ENCODE measurements at places on chromosomes 2 and 18. TPM values are rescaled to one million over a fixed set of nuclear protein-coding genes. Genes with fewer than 3 reads are reported as not detected.
A peak's percentile ranks its signal among the peaks of the same experiment; 100 is the strongest.

GRCh38 chr2:209942936-209943605 lies 59.4 kb upstream of the RPE start:
- H3K27me3 ChIP-seq, result peaks cover 10% of the 10 kb centered on the region
- no peaks in the 10 kb centered on the region for H3K36me3 ChIP-seq
- no peak overlapping the region for H3K27ac ChIP-seq
- H3K4me3 ChIP-seq, result no peak overlapping the region

GRCh38 chr2:143719406-143719805 lies 590.2 kb downstream of the ARHGAP15 start:
- DNase-seq, result no peak
- H3K27me3 ChIP-seq, result no peaks in the 10 kb centered on the region
- H3K36me3 ChIP-seq, result peaks cover 29% of the 10 kb centered on the region

- no peaks in the 10 kb centered on the region for H3K36me3 ChIP-seq
- peaks cover 10% of the 10 kb centered on the region for H3K4me1 ChIP-seq
These were observed 53.6 kb downstream of the ACVR1 start for GRCh38 chr2:157822533-157822932.

GRCh38 chr18:64244571-64244970 lies 95.7 kb upstream of the LINC00305 start:
- no peaks in the 10 kb centered on the region for H3K36me3 ChIP-seq
- H3K27ac ChIP-seq, result no peak overlapping the region
- H3K4me3 ChIP-seq, result no peak overlapping the region
- no peaks in the 10 kb centered on the region for H3K27me3 ChIP-seq

DNA sequence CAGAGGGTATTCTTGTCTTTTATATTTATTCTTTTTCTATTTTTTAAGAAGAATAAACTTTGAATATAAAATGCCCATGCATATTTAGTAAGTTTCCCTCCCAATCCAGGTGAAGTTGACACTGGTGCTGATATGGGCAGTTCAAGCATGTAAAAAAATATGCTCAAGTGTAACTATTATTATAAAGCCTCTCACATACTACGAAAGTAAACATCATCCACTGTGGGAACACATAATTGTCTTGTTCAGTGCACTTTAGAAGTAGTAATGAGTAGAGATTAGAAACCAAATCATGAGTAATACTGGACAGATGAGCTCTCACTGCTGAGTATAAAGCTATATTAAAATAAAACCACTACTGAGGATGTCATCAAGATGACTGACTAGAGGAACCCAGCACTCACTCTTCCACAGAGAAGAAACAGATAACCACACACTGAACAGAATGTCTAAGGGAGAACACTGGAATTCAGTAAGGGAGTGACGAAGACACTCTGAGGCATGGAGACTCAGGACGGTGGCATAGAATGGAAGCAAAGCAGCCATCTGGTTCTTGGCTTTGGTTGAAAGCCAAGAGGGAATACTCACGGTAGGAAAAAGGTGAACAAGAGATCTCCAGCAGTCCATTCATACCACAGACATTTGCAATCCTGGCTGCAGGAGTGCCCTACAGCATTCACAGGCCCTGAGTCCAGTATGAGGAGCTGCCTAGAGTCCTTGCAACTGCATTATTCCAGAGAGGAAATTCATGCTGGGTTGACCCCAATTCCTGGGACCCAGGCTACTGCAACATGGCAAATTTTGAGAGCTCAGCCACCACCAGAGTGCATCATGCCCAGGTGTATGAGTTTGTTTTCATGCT lies 9.5 kb upstream of the FAM110C start:
- no peak for DNase-seq
- peaks cover 14% of the 10 kb centered on the region for H3K27me3 ChIP-seq
- H3K4me3 ChIP-seq, result no peak overlapping the region
- H3K27ac ChIP-seq, result no peak overlapping the region

TMEM214 gene
- total RNA-seq, result 132 TPM

- no peak for DNase-seq
- peaks cover 7% of the 10 kb centered on the region for H3K27me3 ChIP-seq
- H3K4me1 ChIP-seq, result peaks cover 30% of the 10 kb centered on the region
- no peaks in the 10 kb centered on the region for H3K36me3 ChIP-seq
- peak overlapping the region; percentile 74 for H3K27ac ChIP-seq
- peak overlapping the region; percentile 47 for H3K4me3 ChIP-seq
These were observed 69.0 kb upstream of the ZCCHC2 start for GRCh38 chr18:62453864-62454263.

DNA sequence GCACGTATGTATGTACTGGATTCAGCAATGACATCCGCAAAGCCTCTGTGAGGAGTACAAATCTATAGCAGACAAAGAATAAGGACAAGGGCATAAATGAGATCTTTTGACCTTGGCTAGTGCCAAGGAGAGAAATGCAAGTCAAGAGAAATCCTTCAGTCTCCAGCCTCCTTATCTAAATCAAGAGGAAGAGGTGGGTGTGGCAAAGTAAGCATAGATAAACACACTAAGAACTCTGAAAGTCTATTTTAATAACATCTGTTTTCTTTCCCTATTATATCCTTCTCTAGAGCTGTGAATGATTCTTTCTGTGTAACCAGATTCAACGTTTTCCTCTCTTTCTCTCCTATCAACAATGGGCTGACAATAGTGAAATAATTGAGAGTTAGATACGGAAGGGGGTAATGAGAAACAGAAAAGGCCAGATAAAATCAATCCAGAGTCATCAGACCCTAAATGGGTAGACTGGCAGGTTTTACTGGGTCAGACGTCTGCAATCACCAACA lies 118.5 kb upstream of the ZFP36L2 start:
- H3K4me1 ChIP-seq, result no peaks in the 10 kb centered on the region
- H3K27me3 ChIP-seq, result no peaks in the 10 kb centered on the region
- no peaks in the 10 kb centered on the region for H3K36me3 ChIP-seq
- H3K4me3 ChIP-seq, result no peak overlapping the region

DGKD gene
- 82.4 TPM for total RNA-seq

DNA sequence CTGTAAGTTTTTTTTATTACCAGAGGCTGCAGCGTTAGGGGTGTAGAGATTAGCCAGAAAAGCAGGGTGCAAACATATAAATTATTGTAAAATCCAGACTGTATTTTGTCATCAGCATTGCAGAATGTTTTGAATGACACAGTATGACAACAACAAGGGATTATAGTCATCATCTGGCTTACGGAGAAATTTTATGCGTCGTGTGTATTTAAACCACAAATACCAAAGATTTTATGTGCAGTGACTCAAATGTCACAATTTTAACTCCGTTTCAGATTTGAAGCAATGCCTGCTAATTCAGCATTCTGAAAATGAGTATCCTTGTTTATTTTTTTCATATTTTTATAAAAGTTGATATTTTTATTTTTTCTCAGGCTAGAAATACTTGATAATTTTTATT lies 19.4 kb upstream of the TMX3 start:
- H3K36me3 ChIP-seq, result no peaks in the 10 kb centered on the region
- no peaks in the 10 kb centered on the region for H3K4me1 ChIP-seq
- H3K27ac ChIP-seq, result no peak overlapping the region
- no peak overlapping the region for H3K4me3 ChIP-seq
- H3K27me3 ChIP-seq, result no peaks in the 10 kb centered on the region

- no peaks in the 10 kb centered on the region for H3K4me1 ChIP-seq
- H3K36me3 ChIP-seq, result no peaks in the 10 kb centered on the region
- no peak overlapping the region for H3K27ac ChIP-seq
These were observed 44.0 kb downstream of the GPR155 start for GRCh38 chr2:174442546-174443510.

PLEKHH2 gene
- 0.26 TPM for total RNA-seq

DNA sequence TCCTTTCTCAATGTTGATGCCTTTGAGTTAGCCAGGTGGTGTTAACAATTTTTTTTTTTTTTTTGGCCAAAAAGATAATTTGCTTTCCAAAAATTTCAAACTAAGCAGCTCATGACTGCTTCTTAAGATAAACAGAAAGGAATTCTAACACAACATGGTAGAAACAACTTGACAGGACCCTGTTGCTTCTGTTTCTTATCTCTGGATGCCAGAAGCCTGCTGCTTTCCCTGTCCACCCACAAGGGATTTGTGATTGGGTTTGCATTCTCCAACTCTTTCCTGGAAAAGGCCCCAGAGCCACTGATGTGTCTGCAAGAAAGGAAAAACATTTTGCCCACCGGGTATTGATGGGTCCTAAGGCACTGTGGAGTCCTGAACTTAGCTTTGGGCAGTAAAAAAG lies 217.2 kb upstream of the PKDCC start:
- H3K27me3 ChIP-seq, result peaks cover 47% of the 10 kb centered on the region
- H3K4me3 ChIP-seq, result no peak overlapping the region
- no peak overlapping the region for H3K27ac ChIP-seq
- DNase-seq, result no peak

TM4SF20 gene
- total RNA-seq, result not detected

TRAPPC8 gene
- total RNA-seq, result 49.4 TPM

CXCR1 gene
- total RNA-seq, result not detected

DNA sequence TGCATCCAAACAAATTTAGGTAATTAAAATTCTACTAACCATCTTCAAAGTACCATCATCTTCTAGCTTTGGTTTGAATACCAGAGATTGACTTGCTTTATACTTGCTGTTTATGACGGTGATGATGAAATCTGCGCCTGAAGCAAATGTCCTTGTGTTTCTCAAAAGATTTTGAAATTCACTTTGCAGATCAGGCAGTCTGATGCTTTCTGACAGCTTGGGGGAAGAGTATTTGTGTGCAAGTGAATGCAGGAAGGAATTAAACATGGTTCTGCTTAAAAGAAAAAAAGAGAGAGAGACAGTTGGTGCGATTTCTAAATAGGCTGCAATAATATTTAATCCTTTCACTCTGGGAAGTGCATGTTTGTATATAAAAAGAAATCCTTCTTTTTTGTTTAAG lies 29.6 kb downstream of the CSRNP3 start:
- no peak for DNase-seq
- no peaks in the 10 kb centered on the region for H3K4me1 ChIP-seq
- no peak overlapping the region for H3K27ac ChIP-seq

- H3K27me3 ChIP-seq, result no peaks in the 10 kb centered on the region
- peak overlapping the region; percentile 21 for H3K4me3 ChIP-seq
- DNase-seq, result no peak
These were observed 20.3 kb downstream of the ACTR3 start for GRCh38 chr2:113910110-113910717.

C2orf80 gene
- not detected for total RNA-seq

- no peaks in the 10 kb centered on the region for H3K36me3 ChIP-seq
- no peaks in the 10 kb centered on the region for H3K4me1 ChIP-seq
- no peak overlapping the region for H3K4me3 ChIP-seq
- no peak for DNase-seq
- H3K27me3 ChIP-seq, result peaks cover 10% of the 10 kb centered on the region
These were observed 67.9 kb downstream of the TGOLN2 start for GRCh38 chr2:85259879-85260278.

RPRM gene
- not detected for total RNA-seq

DNA sequence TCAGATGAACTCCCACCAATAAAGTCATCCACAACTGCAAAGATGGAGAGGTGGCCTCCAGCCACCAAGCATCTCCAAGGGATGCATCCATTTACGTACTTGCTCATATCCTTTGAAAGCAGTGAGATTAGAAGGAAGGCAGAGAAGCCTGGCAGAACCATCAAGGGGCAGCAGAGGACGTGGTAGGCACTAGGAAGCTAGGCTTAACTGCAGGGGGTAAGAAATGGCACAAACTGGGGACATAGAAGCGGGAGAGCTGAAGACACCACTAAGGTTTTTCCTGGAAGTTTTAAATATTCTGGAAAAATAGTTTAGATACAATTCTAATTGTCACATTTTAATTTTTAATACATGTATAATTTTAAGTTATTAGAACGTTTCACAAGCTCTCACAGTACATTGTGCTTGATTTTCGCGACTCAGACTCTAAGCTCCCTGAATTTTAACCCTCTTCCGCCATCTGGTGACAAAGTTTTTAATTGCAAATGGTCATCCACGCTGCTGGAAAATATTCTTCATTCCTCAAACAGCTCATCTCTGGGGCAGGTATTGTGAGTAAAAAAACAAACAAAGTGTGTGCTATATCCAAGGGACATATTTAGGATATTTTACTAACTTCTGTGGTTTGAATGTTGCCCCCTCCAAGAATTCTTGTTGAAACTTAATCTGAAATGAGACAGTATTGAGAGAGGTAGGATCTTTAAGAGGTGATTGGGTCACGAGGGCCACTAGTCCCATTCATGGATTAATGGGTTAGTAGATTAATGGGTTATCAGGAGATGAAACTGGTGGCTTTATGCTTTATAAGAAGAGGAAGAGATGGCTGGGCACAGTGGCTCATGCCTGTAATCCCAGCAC lies 1.6 kb upstream of the PSTPIP2 start:
- H3K36me3 ChIP-seq, result no peaks in the 10 kb centered on the region
- no peak for DNase-seq
- no peaks in the 10 kb centered on the region for H3K27me3 ChIP-seq
